SK-N-SH (cell line): ENCODE measurements at places on chromosomes 5 and 9. TPM values are rescaled to one million over a fixed set of nuclear protein-coding genes. Genes with fewer than 3 reads are reported as not detected.

The TRUB2 gene
- polyA plus RNA-seq, result 18.8 and 23.3 TPM in 2 replicates

DNA sequence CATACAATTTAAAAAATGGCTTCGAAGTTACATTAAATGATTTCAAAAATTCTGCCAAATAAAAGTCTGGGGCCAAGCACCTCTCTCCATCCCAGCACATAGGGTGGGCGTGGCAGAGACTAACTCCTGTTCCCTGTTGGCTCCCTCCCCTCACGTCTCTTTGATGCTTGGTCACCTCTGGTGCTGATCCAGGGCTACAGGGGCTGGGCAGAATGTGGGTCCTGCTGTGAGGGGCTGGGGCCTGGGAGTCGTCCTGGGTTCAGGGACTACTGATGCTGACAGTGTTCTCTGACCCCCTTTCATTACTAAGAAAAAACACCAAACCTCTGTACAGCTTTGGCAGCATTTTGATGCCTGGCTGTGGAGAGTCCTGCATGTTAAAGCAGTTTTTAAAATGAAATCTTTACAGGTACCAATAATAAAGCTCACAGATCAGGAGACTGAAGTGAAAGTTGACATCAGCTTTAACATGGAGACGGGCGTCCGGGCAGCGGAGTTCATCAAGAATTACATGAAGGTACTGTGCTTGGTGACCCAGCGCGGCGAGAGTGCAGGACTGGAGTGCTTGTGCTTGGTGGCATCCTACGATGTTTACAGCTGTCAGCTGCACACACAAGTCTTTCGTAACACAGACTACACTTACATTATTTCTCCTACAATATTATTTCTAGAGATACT, 29.0 kb downstream of the TENT4A start:
- no peak for DNase-seq

The CDH9 gene
- polyA plus RNA-seq, result not detected in 2 replicates

GRCh38 chr5:32933692-32934091, 222.6 kb downstream of the NPR3 start:
- DNase-seq, result no peak

The HTR1A gene
- not detected in 2 replicates for polyA plus RNA-seq

DNA sequence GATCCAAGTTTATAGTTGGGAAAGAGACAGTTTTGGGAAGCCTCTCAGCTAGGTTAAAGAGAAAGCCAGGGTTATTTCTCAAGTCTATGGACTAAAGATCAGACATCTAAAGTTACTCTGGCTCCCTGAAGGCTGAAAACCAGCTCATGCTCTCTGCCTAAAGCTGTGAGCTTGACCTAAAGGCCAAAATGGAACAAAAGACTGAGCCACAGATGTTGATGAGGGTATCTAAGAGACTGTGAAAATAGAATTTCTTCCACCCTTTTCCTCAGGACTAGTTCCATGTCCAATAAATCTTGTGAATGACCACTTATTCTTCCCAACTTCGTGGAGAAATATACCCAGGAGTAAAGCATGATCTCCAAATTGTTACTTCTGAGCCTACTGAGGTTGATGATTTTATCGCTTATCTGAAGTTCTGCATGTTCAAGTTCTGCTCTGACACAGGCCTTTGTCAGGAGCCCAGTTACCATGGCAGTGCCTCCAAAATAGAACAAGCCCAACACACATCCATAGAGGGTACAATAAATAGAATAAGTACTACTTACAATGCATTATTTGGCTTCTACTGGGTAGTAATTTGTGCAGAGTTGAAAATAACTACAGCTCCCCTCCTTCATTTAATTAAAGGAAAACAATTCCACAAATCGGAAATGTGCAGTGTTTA, 373.6 kb downstream of the NTRK2 start:
- DNase-seq, result no peak
